Gastrocnemius medialis (tissue), 4 donors: ENCODE measurements at places on chromosomes 12 and 14. TPM values are rescaled to one million over a fixed set of nuclear protein-coding genes. Genes with fewer than 3 reads are reported as not detected.

Gene PMCH
- not detected for total RNA-seq

Gene SCN8A
- total RNA-seq = not detected

Gene TEX52
- total RNA-seq = not detected

Gene KRT75
- total RNA-seq = not detected

Gene TMEM120B
- 6.0 TPM for total RNA-seq
